GM03348 (cell line): ENCODE measurements at places on chromosomes 4 and X.

DNA sequence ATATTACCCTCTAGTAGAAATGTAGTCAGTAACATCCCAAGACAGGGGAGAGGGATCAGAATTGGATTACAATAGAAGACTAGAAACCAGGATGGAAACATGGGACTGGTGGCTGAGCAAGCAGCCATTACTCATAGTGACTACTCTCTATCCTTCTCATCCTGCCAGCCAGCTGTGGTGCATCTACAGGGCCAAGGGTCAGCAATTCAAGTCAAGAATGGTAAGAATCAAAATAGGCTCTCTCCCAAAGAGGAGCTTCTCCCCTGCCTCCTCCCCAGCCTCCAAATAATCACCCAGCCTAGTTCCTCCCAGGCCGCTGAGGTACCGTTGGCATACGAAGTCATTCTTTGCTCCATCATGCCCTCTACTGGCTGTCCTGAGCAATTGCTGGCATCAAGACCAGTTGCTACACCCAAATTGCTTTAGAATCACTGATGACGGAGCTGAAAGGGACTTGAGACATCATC is 19.4 kb downstream of the AWAT2 start:
- DNase-seq = peak; percentile 62

GRCh38 chr4:122379239-122379638 is 428 bp downstream of the ADAD1 start:
- DNase-seq = no peak

DNA sequence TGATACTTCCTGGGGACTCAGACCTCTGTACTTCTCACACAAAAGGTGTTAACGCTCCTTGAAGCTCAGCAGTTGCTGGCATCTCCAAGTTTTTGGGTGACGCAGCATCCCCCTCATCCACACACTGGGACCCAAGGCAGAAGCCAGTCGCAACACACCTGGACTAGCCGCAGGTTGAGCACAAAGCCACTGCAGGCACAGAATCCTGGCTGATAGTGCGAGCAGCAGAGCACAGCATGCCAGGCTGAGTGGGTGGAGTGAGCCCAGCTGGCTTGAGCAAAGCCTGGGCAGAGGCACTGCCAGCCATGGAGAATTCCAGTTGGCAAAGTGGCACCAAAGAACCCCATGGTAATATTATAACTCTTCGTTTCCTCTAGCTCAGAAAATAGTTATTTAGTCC is 873.2 kb upstream of the NDST4 start:
- DNase-seq = no peak

DNA sequence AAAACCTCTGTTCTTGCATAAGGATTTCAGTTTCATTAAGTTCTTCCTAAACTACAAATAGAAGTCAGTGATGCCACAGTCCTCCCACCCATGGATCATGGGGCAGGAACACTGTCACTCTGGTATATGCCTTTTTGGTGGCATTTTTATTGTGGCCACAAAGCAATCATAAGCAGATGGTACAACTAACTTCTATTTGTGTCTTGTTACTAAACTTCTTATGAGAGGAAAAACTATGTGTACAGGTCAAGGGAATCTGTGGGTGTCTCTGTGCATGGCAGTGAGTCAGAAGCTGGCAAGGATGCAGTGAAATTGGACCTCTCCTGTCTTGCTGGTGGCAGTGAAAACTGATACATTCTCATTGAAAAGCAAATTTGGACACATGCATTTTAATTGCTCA is 245.0 kb upstream of the GPC4 start:
- DNase-seq = peak; percentile 30

DNA sequence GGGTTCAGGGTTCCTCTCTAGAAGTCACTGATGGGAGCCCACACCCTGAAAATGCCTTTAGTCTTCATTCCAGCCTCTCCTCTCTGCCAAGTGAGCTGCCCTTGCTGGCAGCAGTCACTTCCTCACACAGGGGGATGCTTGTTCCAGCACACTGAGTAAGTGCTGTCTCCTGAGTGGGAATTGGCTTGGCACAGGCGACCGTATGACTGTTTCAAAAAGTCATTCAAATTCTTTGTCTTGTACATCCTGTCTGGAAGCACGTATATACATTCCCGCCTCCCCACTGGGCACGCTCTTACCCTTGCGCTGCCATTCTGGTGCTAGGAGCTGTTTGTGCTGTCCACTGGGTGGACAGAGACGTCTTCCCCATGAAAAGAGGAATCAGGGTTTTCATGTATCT is 40.2 kb upstream of the CD99 start:
- peak; percentile 62 for DNase-seq

DNA sequence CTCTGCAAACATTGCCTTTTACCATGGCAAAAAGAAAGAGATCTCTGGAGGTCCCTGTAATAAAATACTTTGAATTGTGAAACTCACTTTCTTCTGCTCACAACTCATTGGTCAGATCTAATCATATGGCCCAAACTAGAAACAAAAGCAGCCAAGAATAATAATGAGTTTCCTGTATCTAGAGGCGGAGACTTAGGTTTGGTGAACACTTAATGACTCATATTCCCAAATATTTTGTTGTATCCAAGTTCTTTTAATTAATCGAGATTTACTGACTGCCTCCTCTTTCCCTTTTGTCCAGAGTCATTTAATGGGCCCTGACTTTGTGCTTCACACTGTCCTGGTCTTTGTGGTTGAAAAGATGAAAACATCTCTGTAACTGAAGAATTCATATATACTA is 190.6 kb downstream of the CCSER1 start:
- DNase-seq = peak; percentile 67

DNA sequence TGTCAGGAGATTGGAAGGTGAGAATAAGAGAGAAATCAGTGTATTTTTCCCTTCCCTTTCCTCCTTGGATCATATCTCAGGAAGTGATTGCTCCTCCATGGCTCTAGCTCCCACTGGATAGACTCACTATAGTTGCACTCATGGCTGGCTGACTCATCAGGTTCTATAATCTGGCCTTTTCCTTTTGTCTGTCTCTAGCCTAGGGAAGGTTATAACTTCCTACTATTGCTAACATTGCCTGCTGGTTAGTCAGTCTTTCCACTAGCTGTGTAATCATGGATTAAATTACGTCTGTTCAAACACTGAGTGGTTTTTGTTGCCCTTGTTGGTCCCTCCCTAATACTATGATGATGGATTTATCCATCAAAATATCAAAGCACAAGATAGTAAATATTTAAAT is 195.5 kb upstream of the VEGFC start:
- DNase-seq = peak; percentile 77

GRCh38 chr4:99960648-99961047 is 10.6 kb upstream of the H2AZ1 start:
- no peak for DNase-seq

GRCh38 chr4:121192480-121192879 is 28.4 kb upstream of the TNIP3 start:
- DNase-seq = peak; percentile 52

- no peak for DNase-seq
Observed at GRCh38 chrX:39551762-39552161, 546.0 kb downstream of the BCOR start.

DNA sequence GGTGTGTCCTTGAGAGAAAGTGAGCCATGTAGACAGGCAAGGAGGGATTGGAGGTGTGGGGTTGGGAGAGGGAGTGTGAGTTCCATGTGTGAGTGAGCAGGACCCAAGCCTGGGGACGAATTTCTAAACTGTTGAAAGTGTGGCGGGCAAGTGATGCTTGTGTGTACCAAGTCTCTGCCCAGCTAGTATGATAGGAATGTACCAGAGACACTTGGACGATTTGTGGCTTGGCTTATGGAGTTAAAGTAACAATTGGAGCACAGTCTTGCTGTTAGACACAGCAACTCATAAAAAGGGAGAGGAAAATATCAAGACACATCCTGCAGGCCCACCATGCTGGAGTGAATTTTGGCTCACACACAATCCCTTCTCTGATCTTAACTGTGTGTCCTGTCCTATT is 8.5 kb downstream of the PTTG2 start:
- DNase-seq = no peak

GRCh38 chr4:78137532-78137931 is 80.4 kb downstream of the FRAS1 start:
- peak; percentile 13 for DNase-seq

DNA sequence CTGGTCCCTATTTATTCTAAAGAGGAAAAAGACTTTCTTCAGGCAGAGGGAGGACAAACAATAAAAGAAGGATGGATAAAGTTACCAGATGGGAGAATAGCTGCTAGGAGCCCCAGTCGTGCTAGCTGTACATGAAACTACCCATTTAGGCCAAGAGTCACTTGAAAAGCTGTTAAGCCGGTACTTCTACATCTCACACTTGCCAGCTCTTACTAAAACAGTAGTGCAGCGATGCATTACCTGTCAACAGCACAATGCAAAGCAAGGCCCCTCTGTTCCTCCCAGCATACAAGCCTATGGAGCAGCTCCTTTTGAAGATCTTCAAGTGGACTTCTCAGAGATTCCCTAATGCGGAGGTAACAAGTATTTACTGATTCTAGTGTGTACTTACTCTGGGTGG is 1138.8 kb downstream of the ARAP2 start:
- DNase-seq = no peak

- DNase-seq = no peak
Observed at GRCh38 chrX:134804779-134805178, 146.5 kb upstream of the PLAC1 start.

DNA sequence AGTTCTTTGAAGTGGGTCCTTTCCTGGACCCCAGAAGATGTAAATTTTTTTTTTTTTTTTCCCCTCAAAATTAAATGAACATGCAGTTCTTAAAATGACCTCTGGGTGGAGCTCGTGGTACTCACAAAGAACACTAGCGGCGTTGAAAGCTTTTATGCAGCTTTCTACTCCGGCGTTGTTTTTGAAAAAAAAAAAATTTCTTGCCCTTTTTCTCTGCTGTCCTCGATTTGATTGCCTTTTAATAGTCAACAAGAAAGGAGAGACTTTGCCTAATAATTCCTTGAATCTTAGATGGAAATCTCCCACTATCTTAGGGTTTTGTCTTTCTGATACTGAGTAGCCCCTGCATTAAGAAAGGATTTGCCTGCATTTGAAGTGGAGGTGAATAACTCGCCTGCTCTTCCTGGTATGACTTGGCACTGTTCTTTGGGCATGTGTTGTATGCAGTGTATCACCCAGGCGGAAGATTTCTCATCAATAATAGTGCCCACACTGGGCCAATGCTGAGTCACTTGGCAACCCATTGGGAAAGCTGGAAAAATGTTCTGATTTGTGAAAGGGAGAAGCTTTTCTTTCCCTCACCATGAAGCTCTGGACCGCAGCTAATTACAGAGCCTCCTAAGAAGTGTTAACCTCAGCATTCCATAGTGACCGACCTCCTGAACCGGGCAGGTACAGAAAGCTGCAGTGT is 104.0 kb downstream of the PHEX start:
- peak; percentile 47 for DNase-seq

DNA sequence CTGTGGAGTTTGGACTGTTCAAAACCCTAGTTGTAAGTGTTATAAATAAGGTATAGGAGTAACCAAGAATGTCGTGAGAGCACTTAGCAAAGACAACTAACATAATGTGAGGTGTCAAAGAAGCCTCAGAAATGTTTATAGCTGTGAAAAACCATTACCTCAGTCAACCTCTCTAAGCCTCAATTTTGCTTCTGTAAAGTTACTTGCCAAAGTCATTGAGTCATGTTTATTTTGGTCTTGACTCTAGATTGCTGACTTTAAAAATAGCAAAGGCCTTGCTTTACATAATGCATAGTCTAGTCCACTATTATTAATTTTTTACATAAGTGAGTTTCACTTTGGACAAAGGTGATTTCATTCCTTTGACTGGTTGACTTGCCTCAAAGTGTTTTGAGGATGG is 257.6 kb upstream of the CXXC4 start:
- no peak for DNase-seq

GRCh38 chr4:171118091-171118490 is 695.1 kb upstream of the GALNTL6 start:
- DNase-seq = no peak

GRCh38 chr4:7170012-7170411 is 22.3 kb upstream of the SORCS2 start:
- DNase-seq = no peak

DNA sequence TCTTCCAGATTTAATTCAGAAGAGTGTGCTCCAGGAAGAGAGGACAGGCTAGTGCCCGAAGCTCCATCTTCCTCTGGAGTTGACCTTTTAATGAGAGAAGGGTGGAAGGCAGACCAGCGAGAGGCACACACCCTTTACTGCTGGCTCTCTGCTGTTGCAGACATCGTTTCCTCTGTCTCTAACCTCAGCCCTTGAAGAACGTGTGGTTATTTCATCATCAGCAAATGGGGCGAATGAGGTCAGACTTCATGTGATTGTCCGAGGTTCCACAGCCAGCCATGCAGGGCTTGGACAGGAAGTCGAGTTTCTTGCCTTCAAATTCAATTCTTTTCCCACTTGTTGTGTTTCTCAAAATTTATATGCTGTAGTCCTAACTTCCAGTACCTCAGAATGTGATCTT is 155.2 kb upstream of the MSX1 start:
- DNase-seq = no peak

DNA sequence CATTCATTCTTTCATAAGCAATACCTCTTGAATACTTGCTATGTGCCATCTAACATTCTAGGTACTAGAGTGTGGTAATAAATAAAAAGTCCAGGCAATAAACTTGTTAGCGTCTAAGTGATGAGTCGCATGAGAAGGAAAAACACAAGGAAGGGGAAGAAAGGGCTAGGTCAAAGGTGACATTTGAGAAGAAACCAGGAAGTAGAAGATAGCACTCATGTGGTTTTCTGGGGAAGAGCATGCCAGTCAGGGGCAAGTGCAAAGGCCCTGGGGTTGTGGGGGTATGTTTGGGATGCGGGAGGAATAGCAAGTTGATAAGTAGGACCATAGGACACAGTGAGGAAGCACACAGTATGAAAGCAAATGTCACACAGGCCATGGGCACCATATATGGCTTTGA is 157.0 kb downstream of the TSPAN5 start:
- no peak for DNase-seq

DNA sequence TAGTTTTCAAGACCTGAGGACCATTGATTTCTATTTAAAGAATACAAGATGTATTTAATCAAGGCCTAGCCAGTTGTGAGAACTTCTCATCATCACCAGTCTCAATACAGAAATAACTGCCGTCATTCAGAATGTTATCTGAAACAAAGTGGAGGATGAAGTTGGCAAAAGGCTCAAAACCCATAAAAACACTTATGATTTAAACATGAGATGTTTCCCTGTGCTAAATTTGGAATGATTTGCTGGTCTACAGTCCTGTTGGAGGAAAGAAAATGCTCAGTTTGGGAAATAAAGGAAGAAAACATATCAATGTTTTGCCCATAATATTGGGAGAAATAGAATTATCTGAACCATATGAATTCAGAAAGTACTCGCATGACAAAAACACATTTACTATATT is 192.2 kb downstream of the ADGRA3 start:
- DNase-seq = no peak

DNA sequence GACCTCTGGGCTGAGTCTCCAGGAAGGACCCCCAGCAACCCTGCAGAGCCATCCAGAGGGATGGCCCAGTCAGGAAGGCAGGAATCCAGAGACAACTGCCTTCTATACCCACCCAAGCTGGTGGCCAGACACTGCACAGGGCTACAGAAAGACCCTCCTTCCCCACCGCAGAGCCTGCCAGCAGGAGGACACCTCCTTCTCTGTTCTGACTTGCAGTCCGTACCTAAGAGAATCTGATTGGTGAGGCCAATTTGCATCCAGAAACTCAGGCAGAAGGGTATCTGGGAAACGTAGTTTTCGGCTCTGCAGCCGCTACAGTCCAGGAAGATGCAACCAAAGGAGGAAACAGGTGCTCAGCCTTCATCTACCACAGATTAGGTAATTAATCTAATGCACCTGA is 155.4 kb upstream of the FRG1 start:
- no peak for DNase-seq
